HAP-1 (cell line): ENCODE measurements at places on chromosomes 3 and 15.

DNA sequence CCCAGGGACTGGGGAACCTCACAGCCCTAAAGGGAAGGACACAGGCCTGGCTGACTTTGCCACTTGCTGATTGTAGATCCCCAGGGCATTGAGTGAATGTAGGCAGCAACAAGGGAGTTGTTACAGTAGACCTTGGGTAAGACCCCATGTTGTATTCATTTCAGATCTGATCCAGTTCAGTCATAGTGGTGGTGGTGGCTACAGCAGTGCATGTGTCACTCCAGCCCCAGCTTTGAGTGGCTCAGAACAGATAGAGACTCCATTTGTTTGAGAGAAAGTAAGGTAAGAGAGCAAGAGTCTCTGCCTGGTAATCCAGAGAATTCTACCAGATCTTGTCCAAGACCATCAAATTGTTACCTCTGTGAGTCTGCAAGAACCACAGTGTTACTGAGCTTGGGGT, 278.7 kb upstream of the SATB1 start:
- DNase-seq: no peak

- DNase-seq: no peak
These were observed 122.6 kb upstream of the CCNL1 start for GRCh38 chr3:157282261-157283191.

DNA sequence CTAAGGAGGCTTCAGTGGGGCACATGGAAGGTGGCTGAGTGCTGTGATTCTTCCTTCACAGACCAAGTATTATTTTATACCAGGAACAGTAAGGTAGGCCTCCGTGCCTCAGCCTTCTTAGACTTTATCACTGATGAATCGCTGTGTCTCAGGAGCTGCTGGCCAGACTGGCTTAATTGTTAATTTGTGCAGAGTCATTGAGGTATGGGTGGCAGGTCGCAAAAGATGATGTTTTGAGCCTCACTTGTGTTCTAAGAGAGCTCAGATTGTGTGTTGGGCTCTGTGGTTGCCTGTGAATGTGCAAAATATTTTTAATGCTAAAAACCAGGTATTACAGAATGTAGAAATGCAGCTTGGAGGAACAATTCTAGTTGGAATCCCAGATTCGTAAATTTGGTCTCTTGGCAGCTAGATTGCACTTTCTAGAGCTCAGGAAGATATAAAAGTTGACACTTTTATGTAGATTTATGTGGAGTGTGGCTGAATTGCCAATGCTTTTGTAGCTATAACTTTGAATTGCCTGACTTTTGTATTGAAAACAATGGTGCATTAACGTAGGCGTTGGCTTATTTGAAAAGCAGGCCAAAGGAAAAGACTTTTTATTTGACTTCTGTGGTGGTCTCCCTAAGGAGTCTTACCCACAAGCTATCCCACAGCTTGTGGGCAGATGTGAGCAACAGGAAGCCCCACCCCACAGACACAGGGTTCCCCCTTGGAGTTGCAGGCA, 53.4 kb downstream of the LARS2 start:
- DNase-seq: peak; percentile 56

DNA sequence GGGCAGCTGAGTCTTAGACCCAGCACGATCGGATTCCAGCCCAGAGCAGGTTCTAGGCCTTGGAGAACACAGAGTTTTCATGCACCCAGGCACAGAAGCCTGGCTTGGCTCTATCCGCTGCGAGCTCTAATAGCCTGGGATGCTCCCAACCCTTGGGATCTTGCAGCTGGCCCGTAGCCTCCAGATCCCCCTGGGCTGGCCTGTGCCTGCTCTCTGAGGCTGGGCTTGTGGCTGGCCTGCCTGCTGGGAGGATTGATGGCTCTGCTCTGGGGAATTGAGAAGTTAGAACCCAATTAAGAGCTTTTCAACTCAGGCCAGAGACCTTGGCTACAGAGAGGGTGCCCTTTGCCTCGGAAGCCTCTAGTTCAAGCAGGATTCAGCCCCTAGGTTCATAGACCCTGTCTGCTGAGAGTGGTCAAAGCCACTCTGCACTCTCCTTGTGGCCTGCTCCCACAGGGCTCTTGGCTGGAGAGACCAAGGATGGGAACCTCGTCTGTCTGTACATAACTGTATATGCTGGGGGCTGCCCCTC, 64.4 kb downstream of the MAGEF1 start:
- DNase-seq: no peak

GRCh38 chr3:179450261-179450701, 989 bp downstream of the GNB4 start:
- DNase-seq: no peak
